HFFc6 (cell line): ENCODE measurements at places on chromosomes 2 and 18.

GRCh38 chr2:71620116-71620515 lies 166.8 kb downstream of the DYSF start:
- DNase-seq = no peak
- H3K4me3 ChIP-seq = no peak overlapping the region
- no peak overlapping the region for H3K27ac ChIP-seq

- no peak overlapping the region for H3K4me3 ChIP-seq
- H3K27ac ChIP-seq = no peak overlapping the region
- no peaks in the 10 kb centered on the region for H3K27me3 ChIP-seq
- no peaks in the 10 kb centered on the region for H3K36me3 ChIP-seq
- H3K4me1 ChIP-seq = no peaks in the 10 kb centered on the region
Observed at GRCh38 chr2:122999821-123000220, 1025.3 kb upstream of the CNTNAP5 start.

DNA sequence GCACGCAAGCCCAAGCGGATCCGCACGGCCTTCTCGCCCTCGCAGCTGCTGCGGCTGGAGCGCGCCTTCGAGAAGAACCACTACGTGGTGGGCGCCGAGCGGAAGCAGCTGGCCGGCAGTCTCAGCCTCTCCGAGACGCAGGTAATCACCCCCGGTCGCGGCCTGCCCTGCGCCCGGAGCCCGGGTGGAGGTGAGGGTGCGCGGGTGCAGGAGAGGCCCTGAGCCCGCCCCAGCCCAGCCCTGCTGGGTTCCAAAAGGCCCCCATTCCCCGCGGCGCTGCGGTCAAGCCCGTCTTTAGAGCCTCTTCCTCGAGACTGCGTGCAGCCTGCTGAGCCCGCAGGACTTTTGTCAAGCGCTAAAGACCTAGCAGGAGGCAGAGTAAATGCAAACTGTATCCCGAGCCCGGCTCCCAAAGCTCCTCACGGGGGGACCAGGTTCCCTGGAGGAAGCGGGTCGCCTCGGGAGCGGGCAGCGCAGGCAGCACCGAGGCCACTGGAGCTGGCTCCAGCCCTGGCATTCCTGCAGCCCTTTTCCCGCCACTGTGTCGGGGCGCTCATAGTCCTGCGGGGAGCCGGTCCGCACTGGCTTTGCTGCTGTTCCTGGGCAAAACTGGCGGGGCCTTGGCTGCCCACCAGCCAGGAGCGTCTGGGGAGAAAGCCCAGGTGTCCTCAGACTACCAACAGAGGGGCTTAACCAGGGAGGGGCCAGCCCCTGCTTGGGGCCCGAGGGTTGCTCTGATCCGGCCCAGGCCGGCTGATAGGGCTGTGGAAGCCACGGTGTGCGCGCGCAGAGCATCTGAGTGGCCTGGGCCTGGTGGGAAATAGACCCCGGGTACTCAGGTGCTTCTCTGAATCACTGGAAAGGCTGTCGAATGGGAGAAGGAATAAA lies 7.3 kb downstream of the EMX1 start:
- H3K27me3 ChIP-seq = peaks cover 51% of the 10 kb centered on the region
- DNase-seq = no peak
- H3K36me3 ChIP-seq = no peaks in the 10 kb centered on the region
- H3K27ac ChIP-seq = no peak overlapping the region
- H3K4me3 ChIP-seq = no peak overlapping the region

DNA sequence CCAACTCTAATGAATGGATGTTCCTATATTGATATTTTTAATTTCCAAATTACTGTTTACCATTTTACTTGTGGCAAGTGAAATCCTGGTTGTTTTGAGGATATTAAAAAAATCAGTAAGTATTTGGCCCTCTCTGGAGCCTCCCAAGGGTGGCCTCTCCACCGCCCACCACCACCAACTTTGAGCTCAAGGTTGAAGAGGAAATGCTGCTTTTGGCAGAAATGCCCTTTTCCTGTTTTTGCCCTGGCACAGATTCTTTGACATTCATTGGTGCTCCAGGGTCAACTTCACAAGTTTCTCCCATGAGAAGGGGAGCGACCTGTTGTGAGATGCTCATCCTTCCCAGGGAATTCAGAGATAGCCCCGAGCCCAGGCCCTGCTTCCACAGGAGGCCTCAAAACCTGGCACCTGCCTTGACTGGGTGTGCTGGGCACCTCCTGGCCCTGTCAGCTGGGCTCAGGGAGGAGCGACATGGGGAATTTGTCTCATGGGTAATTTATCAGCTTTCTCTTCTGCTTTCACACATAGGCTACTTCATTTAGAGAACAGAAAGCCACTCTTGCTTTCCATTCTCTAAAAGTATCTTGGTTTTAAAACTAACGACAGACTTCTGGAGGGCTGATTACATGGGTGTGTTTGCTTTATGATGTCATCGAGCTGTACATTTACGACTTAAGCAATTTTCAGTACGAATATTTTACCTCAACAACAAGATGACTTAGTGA lies 6.9 kb downstream of the CD8A start:
- H3K27ac ChIP-seq = no peak overlapping the region
- no peak overlapping the region for H3K4me3 ChIP-seq
- H3K4me1 ChIP-seq = no peaks in the 10 kb centered on the region

GRCh38 chr2:119059287-119059686 lies 99.3 kb downstream of the C1QL2 start:
- H3K27me3 ChIP-seq = peaks cover 4% of the 10 kb centered on the region; the same call in 1 of the 2 replicates
- no peaks in the 10 kb centered on the region for H3K36me3 ChIP-seq
- H3K4me1 ChIP-seq = no peaks in the 10 kb centered on the region
- no peak for DNase-seq
- no peak overlapping the region for H3K27ac ChIP-seq

DNA sequence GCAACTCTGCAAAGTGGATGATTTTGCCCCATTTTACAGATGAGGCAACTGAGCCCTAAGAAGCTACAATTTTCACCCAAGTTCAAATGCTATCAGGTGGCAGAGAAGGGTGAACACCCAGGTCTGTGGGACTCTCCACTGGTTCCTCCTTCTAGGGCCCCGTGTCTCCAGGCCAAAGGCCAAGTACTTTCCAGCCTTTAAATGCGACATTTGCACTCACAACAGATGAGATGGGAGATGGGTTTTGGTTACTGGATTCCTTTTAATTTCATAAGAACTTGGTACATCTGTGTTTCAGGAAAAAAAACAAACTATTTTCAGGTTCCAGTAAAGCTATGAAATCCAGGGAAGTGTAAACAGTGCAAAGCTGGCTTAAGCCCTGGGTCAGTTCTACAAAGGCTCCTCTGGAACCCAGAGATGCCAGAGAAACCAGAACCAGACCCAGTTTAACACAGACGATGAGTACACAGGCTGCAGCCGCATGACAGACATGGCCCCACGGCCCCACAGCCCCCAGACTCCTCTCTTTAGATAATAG lies 361.7 kb downstream of the ANAPC1 start:
- no peak overlapping the region for H3K27ac ChIP-seq
- H3K36me3 ChIP-seq = no peaks in the 10 kb centered on the region
- H3K27me3 ChIP-seq = peaks cover 7% of the 10 kb centered on the region; the same call in 1 of the 2 replicates
- H3K4me1 ChIP-seq = peaks cover 16% of the 10 kb centered on the region
- DNase-seq = no peak
- no peak overlapping the region for H3K4me3 ChIP-seq

DNA sequence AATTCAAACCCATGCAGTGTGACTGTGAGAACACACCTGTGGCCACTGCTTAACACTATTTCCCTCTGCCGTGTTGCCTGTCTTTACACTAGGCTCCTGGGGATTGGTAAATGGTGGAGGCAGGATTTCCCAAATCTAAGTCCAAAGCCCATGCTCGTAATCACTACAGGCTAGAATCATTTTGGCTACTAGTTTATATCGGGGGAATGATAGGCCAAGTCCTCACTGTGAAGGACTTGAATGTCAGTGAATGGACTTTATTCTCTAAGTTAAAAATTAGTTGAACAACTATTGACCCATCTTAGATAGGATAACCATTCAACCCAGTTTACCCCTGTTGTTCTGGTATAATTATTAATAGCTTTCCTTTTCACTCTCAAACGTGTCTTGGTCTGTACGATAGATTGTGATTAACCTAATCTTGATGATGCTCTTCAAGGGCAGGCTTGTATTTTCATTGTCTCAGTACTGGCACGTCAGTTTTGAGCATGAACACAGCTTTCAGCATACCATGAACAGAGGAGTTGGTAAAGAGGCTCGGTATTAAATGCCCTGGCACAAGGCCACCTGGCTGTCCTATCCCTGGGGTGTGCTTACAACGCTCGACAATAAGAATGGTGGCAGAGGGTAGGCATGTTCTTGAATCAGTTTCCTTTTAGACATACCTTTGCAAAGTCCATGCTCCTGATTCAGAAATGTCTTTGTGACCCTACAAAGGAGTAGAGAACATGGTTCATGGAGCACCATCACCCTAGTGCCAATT lies 148.8 kb downstream of the RTN4 start:
- peaks cover 47% of the 10 kb centered on the region for H3K4me1 ChIP-seq
- H3K27me3 ChIP-seq = peaks cover 6% of the 10 kb centered on the region; the same call in 1 of the 2 replicates
- no peak overlapping the region for H3K4me3 ChIP-seq

- no peaks in the 10 kb centered on the region for H3K36me3 ChIP-seq
- H3K4me1 ChIP-seq = peaks cover 23% of the 10 kb centered on the region
- peak; percentile 50 for DNase-seq
- H3K27ac ChIP-seq = peak overlapping the region; percentile 34
- H3K4me3 ChIP-seq = peak overlapping the region; percentile 46
Observed at GRCh38 chr2:200252265-200253067, 54.0 kb upstream of the SPATS2L start.

GRCh38 chr2:33475224-33476130 lies 972 bp upstream of the RASGRP3 start:
- H3K4me3 ChIP-seq = peak overlapping the region; percentile 93
- peak; percentile 87 for DNase-seq
- no peaks in the 10 kb centered on the region for H3K36me3 ChIP-seq
- peaks cover 4% of the 10 kb centered on the region; the same call in 1 of the 2 replicates for H3K27me3 ChIP-seq
- peaks cover 25% of the 10 kb centered on the region for H3K4me1 ChIP-seq
- peak overlapping the region; percentile 99 for H3K27ac ChIP-seq

- H3K36me3 ChIP-seq = no peaks in the 10 kb centered on the region
- no peak overlapping the region for H3K27ac ChIP-seq
- H3K4me1 ChIP-seq = no peaks in the 10 kb centered on the region
- H3K27me3 ChIP-seq = peaks cover 2% of the 10 kb centered on the region; the same call in 1 of the 2 replicates
- H3K4me3 ChIP-seq = no peak overlapping the region
Observed at GRCh38 chr18:46502444-46502843, 154.6 kb downstream of the LOXHD1 start.

GRCh38 chr2:17644997-17645720 lies 104.7 kb downstream of the VSNL1 start:
- no peaks in the 10 kb centered on the region for H3K27me3 ChIP-seq
- no peak overlapping the region for H3K4me3 ChIP-seq
- no peaks in the 10 kb centered on the region for H3K36me3 ChIP-seq
- peaks cover 44% of the 10 kb centered on the region for H3K4me1 ChIP-seq
- no peak for DNase-seq
- H3K27ac ChIP-seq = peak overlapping the region; percentile 36; the same call in 1 of the 2 replicates

- DNase-seq = no peak
- no peak overlapping the region for H3K4me3 ChIP-seq
- H3K27ac ChIP-seq = no peak overlapping the region
- H3K36me3 ChIP-seq = peaks cover 8% of the 10 kb centered on the region
Observed at GRCh38 chr2:146094185-146094584, 1574.3 kb upstream of the ZEB2 start.
